ENCODE measurements at places on chromosomes 7 and 10. TPM values are rescaled to one million over a fixed set of nuclear protein-coding genes. Genes with fewer than 3 reads are reported as not detected.

CH25H gene
- 0.78 TPM for total RNA-seq

IMMP2L gene
- total RNA-seq, result 15.4 TPM

SPDYE5 gene
- not detected for total RNA-seq

GARIN1A gene
- 0.59 TPM for total RNA-seq

FEZF1 gene
- not detected for total RNA-seq

FLNC gene
- total RNA-seq, result 99.9 TPM

BMPER gene
- 10.2 TPM for total RNA-seq

OR9A2 gene
- not detected for total RNA-seq

DRGX gene
- not detected for total RNA-seq

LRRC18 gene
- not detected for total RNA-seq

CALML3 gene
- total RNA-seq, result not detected

LBX1 gene
- not detected for total RNA-seq

TMEM236 gene
- total RNA-seq, result under 0.01 TPM

BICC1 gene
- total RNA-seq, result 45.9 TPM

MYH16 gene
- total RNA-seq, result not detected

All from subcutaneous preadipocyte (primary cell).